ENCODE measurements at places on chromosomes 2 and 18.

GRCh38 chr18:73563901-73564472 is 583.6 kb downstream of the FBXO15 start:
- no peak for DNase-seq

DNA sequence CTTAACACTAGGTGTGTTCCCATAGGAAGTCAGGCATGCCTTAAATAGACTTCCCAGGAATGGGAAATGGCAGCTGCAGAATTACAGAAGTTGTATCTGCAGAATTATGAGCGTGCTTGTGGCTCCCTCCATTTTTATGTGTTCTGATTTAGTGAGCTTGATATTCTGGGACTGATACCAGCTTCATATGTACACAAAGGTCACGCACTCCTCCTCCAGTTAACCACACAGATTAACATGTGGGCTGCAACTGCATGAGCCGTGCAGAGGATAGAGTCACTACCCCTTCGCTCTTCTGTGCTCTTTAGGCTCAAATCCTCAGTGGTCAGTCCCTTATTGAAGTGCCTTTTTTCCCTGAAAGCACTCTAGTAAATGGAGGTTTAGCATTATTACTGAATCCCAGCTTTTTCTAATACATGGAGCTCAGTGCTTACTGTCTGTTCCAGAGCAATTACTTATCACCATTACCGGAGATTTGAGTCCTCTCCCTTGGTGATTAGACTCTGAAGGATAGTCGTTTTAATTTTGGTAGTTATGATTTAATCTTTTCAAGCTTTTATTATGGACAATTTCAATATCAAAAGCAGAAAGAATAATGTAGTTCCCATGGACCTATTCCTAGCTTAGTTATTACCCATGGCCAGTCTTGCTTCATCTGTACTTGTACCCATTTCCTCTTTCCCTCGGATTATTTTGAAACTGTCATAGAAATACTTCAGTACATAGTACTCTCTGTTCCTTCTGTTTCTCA is 238.3 kb downstream of the PRKCE start:
- no peak for DNase-seq

GRCh38 chr2:135791418-135792190 is 45.4 kb downstream of the LCT start:
- DNase-seq: no peak

- no peak for DNase-seq
Measured at GRCh38 chr2:171630089-171630770, 57.0 kb upstream of the DYNC1I2 start.

DNA sequence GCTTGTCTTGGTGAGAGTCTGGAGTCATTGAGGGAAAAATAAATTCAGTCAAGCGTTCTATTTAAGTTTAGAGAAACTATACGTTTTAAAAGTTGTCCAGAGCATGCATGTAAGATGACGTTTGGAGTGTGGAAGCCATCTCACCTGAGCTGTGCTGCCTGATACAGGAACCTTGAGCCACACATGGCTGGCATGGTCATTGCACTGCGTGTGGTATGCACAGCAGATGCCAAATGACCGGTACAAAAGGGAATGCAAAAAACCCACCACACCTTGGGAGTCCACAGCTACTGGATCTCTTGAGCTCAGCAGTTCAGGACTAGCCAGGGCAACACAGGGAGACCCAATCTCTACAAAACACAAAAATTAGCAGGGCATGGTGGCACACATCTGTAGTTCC is 4.3 kb downstream of the MZT2B start:
- no peak for DNase-seq

- peak; percentile 24 for DNase-seq
Measured at GRCh38 chr2:3377279-3377611, 373 bp downstream of the EIPR1 start.

GRCh38 chr2:8737571-8738175 is 55.8 kb downstream of the ID2 start:
- DNase-seq: no peak

DNA sequence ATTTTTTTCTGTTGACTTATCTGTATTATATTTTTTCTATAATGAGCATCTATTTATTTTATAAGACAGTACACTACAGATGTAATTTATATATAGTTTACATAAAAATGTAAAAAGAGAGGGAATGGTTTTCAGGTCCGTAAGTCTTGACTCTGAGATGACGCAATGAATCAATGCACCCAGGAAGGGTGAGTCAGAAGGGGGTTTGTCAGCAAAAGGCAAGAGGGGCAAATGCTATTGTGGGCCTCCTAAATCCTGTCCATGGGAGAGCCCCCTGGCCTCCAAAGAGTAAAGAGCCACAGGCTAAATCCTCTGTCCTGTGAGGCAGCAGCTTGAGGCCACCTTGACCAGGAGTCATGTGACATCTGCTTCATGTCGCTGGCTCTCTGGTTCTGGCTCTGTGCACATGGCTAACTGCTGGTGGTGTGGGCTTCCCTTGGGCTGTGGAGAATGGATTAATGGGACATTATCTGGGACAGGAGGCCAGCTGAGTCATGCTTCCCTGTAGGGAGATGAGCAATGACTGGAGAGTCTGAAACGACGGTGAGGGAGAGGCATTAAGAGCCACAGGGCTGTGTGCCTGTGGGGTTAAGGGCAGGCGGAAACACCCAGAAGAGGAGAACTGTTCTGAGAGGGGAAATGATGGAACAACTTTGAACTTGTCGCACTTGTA is 22.8 kb upstream of the ASB18 start:
- no peak for DNase-seq

GRCh38 chr18:10205151-10205550 is 249.3 kb upstream of the APCDD1 start:
- no peak for DNase-seq

- no peak for DNase-seq
Measured at GRCh38 chr2:203077451-203077850, 62.8 kb downstream of the NBEAL1 start.
